Mesothelial cell of epicardium (in vitro differentiated cells): ENCODE measurements at places on chromosomes 16 and 17. TPM values are rescaled to one million over a fixed set of nuclear protein-coding genes. Genes with fewer than 3 reads are reported as not detected.

DNA sequence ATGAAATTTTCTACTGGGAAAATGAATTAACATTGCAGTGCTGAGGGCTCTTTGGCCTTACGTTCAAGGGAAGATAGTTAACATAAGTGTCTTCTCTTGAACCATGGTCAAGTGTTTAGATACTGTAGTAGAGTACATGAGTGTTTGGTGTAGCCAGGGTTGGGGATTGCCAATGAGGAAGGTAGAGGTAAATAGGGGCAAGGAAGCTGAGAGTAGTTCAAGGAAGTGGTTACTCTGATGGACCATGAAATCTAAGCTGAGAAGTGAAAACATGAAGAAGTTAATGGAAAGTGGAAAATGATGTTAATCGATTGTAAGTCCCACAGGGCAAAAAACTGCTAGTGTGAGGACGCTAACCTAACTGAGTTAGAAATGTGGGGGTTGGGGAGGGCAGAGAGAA lies 249.6 kb upstream of the AXIN2 start:
- H3K36me3 ChIP-seq: peaks cover 28% of the 10 kb centered on the region
- DNase-seq: no peak

Gene CCL4
- total RNA-seq: not detected in 3 replicates

DNA sequence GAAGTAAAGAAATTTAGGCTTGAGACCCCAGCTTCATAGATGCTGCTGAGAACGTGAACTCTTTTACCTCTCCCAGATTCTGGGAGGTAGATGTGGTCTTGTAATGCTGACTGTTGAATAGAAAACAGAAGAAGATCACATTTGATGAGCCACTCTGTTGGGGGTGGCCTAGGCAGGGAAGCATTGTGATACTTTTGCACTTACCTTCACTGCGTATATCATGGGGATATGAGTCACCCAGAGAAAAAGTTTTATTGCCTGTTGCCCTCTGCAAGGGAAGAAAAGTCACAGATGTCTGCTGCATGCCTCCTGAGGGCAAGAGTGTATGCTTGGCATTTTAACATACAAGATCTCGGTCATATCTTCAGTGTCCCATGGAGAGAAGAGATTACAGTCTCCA lies 365.4 kb downstream of the SNX29 start:
- H3K4me1 ChIP-seq: no peaks in the 10 kb centered on the region
- no peak overlapping the region for H3K27ac ChIP-seq
- no peak for DNase-seq

DNA sequence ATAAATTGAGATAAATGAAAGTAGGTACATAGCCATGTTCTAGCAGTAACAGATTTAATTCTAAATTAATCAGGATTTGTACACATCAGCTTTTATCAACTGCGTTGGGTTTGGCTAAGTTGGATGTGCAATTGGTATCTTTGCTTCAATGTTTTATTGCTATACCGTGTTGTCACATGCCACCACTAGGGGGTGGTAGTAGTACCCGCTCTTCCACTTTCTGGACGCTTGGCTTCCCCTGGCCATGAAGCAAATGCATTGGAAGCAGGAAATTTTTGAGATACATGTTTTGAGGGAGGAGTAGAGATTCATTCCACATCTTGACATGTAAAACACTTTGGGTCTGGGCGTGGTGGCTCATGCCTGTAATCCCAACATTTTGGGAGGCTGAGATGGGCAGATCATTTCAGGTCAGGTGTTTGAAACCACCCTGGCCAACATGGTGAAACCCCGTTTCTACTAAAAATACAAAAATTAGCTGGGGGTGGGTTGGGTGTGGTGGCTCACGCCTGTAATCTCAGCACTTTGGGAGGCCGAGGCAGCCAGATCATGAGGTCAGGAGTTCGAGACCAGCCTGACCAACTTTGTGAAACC lies 58.6 kb downstream of the EMP2 start:
- DNase-seq: no peak
- H3K27ac ChIP-seq: no peak overlapping the region
- H3K36me3 ChIP-seq: peaks cover 2% of the 10 kb centered on the region

Gene IRX5
- 14.6 to 17.8 TPM (median 16.3 TPM) in 3 replicates for total RNA-seq

DNA sequence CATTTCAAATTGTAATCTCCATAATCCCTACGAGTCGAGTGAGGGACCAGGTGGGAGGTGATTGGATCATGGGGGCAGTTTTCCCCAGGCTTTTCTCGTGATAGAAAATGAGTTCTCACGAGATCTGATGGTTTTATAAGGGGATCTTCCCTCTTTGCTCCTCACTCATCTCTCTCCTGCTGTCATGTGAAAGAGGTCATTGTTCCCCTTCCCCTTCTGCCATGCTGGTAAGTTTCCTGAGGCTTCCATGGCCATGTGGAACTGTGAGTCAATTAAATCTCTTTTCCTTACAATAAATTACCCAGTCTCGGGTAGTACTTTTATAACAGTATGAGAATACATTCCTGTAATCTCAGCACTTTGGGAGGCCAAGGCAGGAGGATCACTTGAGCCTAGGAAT lies 76.7 kb upstream of the MARCHF10 start:
- H3K4me3 ChIP-seq: no peak overlapping the region
- DNase-seq: no peak
- no peaks in the 10 kb centered on the region for H3K36me3 ChIP-seq

GRCh38 chr17:76735586-76736348 lies 1.4 kb downstream of the SRSF2 start:
- H3K4me3 ChIP-seq: peak overlapping the region; percentile 98
- H3K27me3 ChIP-seq: no peaks in the 10 kb centered on the region
- H3K27ac ChIP-seq: peak overlapping the region; percentile 98
- no peak for DNase-seq

Gene CCDC47
- total RNA-seq: 55.9 to 58.2 TPM (median 56.3 TPM) in 3 replicates

Gene TBC1D3E
- not detected in 3 replicates for total RNA-seq

GRCh38 chr17:55661256-55661758 lies 61.4 kb downstream of the TMEM100 start:
- peaks cover 13% of the 10 kb centered on the region for H3K4me1 ChIP-seq
- no peak for DNase-seq
- no peaks in the 10 kb centered on the region for H3K36me3 ChIP-seq
- H3K4me3 ChIP-seq: no peak overlapping the region
- H3K27ac ChIP-seq: no peak overlapping the region
- H3K27me3 ChIP-seq: peaks cover 13% of the 10 kb centered on the region

Gene PLLP
- total RNA-seq: 1.1 to 1.8 TPM (median 1.2 TPM) in 3 replicates

DNA sequence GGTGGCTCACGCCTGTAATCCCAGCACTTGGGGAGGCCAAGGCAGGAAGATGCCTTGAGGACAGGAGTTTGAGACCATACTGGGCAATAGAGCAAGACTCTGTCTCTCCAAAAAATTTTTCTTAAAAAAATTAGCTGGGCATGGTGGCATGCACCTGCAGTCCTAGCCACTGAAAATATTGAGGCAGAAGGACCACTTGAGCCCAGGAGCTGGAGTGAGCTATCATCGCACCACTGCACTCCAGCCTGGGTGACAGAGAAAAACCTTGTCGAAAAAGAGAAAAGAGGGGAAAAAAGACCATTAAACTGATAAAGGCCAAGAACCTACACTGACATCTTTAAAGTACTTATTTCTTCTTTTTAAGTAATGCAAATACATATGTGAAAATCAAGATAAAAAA lies 53.4 kb upstream of the ITGA2B start:
- H3K4me1 ChIP-seq: no peaks in the 10 kb centered on the region
- H3K36me3 ChIP-seq: peaks cover 2% of the 10 kb centered on the region
- no peak overlapping the region for H3K4me3 ChIP-seq
- no peaks in the 10 kb centered on the region for H3K27me3 ChIP-seq
- no peak for DNase-seq

Gene DYNLRB2
- total RNA-seq: 1.4 to 2.0 TPM (median 1.4 TPM) in 3 replicates

DNA sequence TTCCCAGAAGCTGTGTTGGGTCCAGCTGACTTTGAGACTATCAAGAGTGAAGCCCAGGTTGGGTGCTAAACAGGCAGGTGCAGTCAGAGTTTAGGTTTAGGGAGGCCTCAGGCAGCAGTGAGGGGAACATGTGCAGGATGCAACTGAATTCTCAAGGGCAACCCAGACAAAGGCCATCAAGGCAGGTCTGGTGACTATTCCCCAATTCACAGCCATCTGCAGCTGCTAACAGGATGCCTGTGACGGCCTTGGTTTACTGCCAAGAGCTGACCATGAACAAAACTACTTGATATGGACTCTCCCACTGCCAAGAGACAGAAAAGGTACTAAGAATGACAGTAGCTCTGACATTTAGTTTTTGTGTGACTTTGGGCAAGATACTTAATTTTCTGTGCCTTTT lies 45.2 kb upstream of the BCAR1 start:
- H3K4me3 ChIP-seq: no peak overlapping the region
- H3K27me3 ChIP-seq: no peaks in the 10 kb centered on the region
- no peak overlapping the region for H3K27ac ChIP-seq
- H3K4me1 ChIP-seq: peaks cover 9% of the 10 kb centered on the region
- no peak for DNase-seq

DNA sequence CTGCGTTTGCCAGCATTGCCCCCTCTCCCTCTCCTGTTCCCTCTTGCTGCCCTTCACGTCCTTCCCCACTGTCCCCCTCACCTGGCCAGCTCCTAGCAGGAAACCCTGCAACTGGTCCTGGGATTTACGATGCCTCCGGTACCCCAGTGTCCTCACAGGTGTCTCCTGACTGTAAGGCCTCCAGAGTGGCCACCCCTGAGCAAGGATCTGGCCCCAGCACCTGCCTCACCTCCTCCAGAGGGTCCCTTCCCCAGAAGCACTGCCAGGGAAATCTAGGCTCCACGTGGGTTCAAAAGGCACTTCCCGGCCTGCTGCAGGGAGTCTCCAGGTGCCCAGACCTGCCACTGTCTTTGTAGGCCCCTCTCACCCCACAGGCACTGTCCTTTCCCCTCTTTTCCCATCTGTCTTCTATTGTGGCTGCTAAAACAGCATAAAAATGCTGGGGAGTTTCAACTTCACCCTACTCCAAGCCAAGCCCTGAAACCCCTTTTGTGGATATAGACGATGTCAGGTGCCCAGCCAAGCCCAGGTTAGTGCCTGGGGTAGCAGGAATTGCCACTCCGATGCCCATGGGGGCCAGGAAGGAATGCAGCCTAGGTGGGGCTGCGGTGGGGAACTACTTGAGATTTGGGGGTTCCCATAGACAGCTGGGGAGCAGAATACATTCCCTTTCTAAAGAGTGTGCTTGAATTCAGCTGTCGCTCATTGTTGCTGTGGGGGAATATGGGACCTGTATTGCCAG lies 25.7 kb downstream of the RAB11FIP4 start:
- H3K4me1 ChIP-seq: no peaks in the 10 kb centered on the region
- no peak overlapping the region for H3K27ac ChIP-seq
- H3K27me3 ChIP-seq: peaks cover 18% of the 10 kb centered on the region
- no peaks in the 10 kb centered on the region for H3K36me3 ChIP-seq
- no peak for DNase-seq

Gene MYH2
- not detected in 3 replicates for total RNA-seq

GRCh38 chr17:77957857-77958715 lies at the start of gene TNRC6C:
Gene TNRC6C (plus strand): TSS chr17:77958703. CDS start chr17:78004207, 45,504 bp downstream.
- H3K27ac ChIP-seq: peak within 1 kb of the TSS; percentile 77
- peak; percentile 100 for DNase-seq
- no peaks in the 10 kb centered on the region for H3K36me3 ChIP-seq
- peak within 1 kb of the TSS; percentile 91 for H3K4me3 ChIP-seq
- peaks cover 58% of the 10 kb centered on the region for H3K27me3 ChIP-seq
- peaks cover 36% of the 10 kb centered on the region for H3K4me1 ChIP-seq

Gene ZFP90
- 40.3 to 45.2 TPM (median 41.6 TPM) in 3 replicates for total RNA-seq

Gene MT3
- total RNA-seq: not detected in 3 replicates

Gene ZCCHC14
- 35.6 to 37.3 TPM (median 36.7 TPM) in 3 replicates for total RNA-seq

Gene FOXL1
- 2.5 to 3.2 TPM (median 2.5 TPM) in 3 replicates for total RNA-seq

DNA sequence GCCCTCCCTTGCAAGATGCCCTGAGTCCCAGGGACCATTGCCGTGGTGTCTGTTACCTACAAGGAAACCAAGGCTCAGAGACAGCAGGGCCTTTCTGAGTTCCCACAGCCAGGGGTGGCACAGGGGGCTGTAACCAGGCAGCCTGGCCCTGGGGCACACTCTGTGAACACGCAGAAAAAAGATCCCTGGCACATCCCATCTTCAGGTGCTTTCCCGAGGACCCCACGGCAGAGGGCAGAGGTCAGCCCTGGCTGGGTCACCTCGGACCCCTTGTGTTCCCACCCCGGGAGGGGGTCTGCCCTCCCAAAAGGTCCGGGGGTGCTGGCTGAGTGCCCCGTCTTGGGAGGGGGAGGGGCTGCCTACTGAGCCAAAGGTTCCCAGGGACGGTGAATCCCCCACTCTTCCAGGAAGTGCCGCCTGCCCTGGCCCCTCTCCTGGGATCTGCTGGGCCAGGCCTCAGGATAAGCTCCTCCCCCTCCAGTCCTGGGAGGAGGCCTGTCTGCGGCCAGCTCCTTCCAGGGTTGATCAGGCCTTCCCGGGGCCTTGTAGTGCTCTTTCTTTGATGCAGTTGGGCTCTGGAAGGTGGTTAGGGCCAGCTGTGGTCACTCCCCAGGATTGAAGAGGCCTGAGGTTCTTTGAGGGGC lies 8.1 kb downstream of the GLIS2 start:
- H3K36me3 ChIP-seq: no peaks in the 10 kb centered on the region
- peak overlapping the region; percentile 33 for H3K4me3 ChIP-seq
- peak overlapping the region; percentile 95 for H3K27ac ChIP-seq
- DNase-seq: peak; percentile 60
- H3K27me3 ChIP-seq: no peaks in the 10 kb centered on the region
- peaks cover 53% of the 10 kb centered on the region for H3K4me1 ChIP-seq

DNA sequence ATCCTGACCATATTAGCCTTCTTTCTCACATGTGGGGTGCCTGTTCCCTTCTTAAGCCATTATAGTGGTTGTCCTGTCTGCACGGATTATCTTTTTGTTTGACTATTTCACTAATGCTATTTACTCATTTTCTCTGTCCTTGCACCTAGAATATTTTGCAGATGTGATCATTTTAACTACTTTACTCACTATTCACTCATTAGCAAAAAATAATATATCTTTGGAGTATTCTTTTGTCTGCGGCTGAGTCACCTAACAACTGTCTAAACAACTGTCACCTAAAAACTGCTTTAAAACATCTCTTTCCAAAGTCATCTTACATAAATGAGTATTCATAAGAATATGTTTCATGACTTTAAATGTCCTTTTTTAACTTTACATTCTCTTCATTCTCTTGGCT lies 87.4 kb downstream of the KCNJ2 start:
- no peaks in the 10 kb centered on the region for H3K36me3 ChIP-seq
- H3K27ac ChIP-seq: no peak overlapping the region
- no peak overlapping the region for H3K4me3 ChIP-seq
- no peaks in the 10 kb centered on the region for H3K27me3 ChIP-seq
- DNase-seq: no peak
- peaks cover 8% of the 10 kb centered on the region for H3K4me1 ChIP-seq

Gene AANAT
- total RNA-seq: 0.22 to 0.40 TPM in 2 of 3 replicates, not detected in the other

DNA sequence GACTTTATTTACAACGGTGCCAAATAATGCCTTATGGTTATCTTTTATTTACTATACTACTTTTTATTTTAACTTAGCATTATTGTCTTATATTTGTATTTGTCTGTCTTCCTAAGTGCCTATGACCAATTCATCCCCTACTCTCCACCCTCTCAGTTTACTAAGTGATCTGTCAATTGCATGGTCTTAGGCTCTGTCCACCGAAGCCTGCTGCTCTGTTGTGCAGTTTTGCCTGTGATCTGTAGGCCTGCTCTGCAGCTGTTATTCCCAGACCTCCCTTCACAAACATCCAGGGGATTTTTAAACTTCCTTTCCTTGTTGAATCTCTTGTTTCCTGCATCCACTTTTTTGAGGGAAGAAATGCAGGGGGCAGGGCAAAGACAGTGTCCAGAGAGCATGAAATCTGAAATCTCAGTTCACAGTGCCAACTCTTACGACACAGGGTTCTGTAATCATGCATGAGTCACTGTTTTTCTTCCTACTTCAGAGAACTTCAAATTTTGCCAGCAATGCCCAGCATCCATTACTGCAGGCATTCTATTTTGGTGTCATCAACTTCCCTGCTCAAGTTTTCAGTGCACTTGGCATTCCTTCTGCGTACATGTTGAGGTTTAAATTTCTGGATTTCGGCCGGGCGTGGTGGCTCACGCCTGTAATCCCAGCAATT lies 11.4 kb downstream of the SLFN5 start:
- DNase-seq: no peak
- H3K4me1 ChIP-seq: peaks cover 34% of the 10 kb centered on the region
- no peak overlapping the region for H3K4me3 ChIP-seq
- H3K36me3 ChIP-seq: peaks cover 14% of the 10 kb centered on the region
